Stromal cell of bone marrow (primary cell): ENCODE measurements at places on chromosomes 2 and 18.

DNA sequence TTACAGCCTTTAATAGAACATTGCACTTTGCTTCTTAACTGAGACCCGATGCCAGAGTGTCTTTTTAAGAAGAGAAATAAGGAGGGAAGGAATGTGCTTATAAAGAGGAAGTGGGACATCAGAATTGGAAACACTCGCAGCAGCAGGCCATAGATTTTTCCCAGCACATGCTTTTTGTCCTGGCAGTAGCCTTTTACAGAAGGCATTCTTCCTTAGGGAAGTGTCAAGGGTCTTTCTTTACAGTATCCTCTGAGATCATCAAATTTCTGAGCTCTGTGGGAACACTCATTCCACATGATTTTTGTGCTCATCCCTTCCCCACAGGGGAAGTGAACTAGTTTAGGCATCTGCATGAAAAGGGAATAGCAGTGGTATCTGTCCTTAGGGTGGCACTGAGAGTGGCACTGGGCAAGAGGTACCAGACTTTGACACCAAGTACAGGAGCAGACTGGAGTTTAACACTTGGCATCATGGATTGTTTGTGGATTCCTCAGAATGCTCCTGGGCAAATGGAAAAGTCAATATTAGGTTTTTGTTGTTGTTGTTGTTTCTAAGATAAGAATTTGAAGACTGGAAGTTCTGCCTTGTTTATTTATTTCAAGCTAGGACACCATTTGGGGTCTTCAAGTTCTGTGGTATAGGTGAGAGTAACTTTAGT is 4.1 kb downstream of the MYO1B start:
- no peak for DNase-seq

- no peak for DNase-seq
These were observed 247.6 kb downstream of the RPRM start for GRCh38 chr2:153230977-153231376.

DNA sequence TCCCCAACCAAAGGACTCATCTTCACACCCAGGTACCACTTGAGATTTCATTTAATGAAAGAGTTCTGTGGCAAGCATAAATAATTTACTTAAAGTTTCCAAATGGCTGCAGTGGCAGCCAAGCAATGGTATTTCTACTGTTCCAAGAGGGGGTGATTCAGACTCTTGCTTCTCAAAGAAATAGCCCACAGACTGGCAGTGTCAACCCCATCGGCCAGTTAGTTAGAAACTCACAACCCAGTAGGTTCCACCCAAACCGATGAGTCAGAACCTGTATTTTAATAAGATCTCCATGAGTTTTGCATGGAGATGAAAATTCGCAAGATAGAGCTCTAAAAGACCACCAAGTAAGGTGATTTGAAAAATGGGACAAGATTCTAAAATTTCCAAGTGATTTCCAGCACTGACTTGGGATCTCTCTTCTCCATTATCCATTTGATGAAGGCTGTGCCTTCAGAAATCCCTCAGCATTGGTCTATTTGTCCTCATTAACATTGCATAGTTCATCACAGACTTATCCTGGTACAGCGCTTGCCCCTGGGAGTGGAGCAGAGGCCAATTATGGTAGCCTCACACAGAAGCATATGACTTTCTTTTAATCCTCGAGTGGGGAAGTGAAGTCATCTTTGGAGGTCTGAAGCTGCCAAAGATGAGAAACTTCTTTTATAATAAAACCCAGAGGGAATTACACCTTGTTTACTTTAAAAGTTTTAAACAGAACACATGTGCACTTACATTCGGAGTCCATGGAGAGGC is 361.4 kb upstream of the ID2 start:
- peak; percentile 54 for DNase-seq

DNA sequence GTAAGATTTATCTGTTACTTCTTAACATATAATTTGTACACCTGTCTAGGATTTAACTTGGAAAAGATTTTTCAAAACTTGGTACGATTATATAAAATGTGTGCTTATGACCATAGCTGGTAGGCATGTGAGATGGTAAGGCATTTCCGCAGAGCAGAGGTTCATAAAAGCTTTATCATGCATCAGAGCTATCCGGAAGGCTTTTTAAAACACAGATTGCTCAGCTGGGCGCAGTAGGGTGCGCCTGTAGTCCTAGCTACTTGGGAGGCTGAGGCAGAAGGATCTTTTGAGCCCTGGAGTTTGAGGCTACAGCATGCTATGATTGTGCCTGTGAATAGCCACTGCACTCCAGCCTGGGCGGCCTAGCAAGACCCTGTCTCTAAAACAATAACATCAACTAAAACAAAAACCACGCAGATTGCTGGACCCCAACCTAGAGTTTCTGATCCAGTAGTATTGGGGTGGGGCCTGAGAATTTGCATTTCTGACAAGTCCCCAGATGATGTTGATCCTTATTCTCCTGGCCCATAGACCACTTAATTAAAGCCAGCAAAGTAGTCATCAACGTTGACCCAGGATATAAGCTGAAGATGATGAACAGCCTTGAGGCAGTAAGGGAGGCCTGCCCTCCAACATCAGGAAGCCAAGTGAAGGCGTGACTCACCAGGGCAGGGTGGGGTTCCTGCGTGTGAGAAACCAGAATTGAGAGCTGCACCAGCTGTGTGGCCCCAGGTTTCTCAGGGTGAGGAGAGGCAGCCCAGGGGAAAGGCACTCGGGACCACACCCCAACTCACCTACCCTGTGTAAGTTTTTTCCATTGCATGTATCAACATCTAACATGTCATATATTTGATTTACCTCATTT is 21.6 kb upstream of the SLC20A1 start:
- DNase-seq, result no peak

GRCh38 chr2:234816491-234816890 is 135.3 kb upstream of the SH3BP4 start:
- DNase-seq, result no peak

DNA sequence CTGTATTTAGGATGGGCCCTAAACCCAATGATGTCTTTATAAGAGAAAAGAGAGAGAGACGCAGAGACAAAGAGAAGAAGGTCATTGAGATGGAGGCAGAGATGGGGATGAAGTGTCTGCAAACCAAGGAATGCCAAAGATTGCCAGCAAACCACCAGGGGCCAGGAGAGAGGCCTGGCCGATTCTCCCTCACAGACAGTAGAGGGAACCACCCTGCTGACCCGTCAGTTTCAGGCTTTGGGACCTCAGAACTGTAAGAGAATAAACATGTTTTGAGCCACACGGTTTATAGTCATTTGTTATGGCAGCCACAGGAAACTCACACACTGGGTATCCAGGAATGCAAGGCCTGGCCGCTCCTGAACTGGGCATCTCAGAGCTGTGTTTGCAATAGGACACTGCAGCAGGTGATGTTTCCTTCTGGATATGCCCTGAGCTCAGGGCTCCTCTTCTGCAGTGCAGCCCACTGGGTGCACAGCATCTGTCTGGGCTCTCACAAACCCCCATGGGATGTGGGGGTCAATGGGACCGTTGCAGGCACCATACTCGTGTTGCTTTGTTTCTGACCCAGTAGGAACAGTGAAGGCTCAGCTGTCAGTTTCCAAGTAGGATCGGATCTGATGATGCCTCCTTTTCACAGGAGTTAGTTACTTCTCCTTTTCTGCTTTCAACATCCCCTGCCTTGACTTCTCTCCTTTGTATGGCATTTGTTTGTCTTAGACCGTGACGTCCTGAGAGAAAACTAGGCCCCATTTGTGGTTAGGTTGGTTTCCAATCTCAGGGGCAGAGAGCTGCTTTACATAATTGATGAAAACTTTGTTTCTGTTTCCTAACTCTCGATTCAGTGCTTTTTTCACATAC is 20.8 kb downstream of the PTPN18 start:
- no peak for DNase-seq

GRCh38 chr18:62766266-62766665 is 50.9 kb downstream of the PHLPP1 start:
- DNase-seq, result no peak

DNA sequence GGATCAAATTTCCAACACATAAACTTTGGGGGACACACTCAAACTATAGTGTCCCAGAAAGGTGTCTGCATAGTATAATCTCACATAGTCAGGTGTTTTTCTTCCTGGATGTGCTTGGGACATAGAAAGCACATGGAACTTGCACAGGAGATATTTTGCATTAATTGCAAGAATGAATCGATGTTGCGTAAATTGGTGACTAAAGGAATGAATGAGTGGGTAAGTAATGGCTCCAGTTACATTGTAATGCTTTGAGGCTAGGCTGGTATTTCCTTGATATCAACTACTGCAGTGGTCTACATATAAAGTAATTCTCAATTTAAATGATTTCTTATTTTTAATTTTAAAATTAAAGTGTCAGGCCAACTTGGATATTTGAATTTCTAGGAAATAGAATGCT is 53.4 kb downstream of the SH3RF3 start:
- DNase-seq, result no peak

- DNase-seq, result no peak
These were observed 62.5 kb downstream of the PHLPP1 start for GRCh38 chr18:62777814-62778213.

DNA sequence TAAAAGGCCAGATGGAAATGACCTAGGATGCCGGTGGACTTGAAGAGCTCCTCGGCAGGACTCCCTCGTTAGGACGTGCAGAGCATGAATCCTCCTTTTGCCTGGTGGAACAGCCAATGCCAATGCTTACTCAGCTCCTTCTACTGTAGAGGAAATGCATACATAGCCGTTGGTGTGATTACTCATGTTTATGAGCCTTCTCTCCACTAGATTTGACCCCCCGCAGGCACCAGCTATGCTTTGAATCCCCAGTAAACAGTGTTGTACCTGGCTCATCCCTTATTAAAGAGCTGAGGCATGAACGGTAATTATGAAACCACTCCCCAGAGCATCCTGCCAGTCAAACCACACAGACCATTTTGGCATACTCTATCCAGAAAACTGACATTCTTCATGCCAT is 172.8 kb downstream of the ANTXR1 start:
- DNase-seq, result no peak
